ENCODE measurements at places on chromosomes 7 and 10. TPM values are rescaled to one million over a fixed set of nuclear protein-coding genes. Genes with fewer than 3 reads are reported as not detected.

- peaks cover 19% of the 10 kb centered on the region for H3K4me1 ChIP-seq
- DNase-seq: no peak
- no peak overlapping the region for H3K4me3 ChIP-seq
- peaks cover 4% of the 10 kb centered on the region for H3K36me3 ChIP-seq
- H3K27ac ChIP-seq: no peak overlapping the region
- H3K27me3 ChIP-seq: no peaks in the 10 kb centered on the region
Measured at GRCh38 chr10:876438-876837, 55.1 kb downstream of the LARP4B start.

GRCh38 chr10:77139252-77140160 lies 498.1 kb downstream of the KCNMA1 start:
- DNase-seq: no peak
- H3K4me3 ChIP-seq: no peak overlapping the region
- H3K27ac ChIP-seq: no peak overlapping the region
- H3K4me1 ChIP-seq: no peaks in the 10 kb centered on the region
- peaks cover 27% of the 10 kb centered on the region for H3K27me3 ChIP-seq
- H3K36me3 ChIP-seq: no peaks in the 10 kb centered on the region

The CCDC201 gene
- total RNA-seq: not detected

DNA sequence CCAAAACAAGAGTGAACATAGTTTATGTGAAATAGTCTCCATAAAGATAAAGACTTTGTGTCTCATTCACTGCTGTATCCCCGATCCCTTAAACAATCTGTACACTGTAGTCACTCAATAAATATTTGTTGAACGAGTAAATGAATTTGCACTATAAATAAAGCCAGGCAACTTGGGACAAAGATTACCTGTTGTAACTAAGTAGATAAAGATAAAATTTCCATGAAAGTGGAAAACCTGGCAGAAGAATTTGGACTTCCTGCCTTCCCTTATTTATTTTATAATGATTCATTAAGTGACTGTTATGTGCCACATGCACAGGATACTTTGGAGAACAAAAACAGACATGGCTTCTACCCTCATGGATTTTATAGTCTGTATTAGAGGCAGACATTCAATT lies 277.7 kb upstream of the KAT6B start:
- no peaks in the 10 kb centered on the region for H3K27me3 ChIP-seq
- peaks cover 2% of the 10 kb centered on the region for H3K36me3 ChIP-seq
- no peak overlapping the region for H3K27ac ChIP-seq
- H3K4me1 ChIP-seq: no peaks in the 10 kb centered on the region
- no peak for DNase-seq

DNA sequence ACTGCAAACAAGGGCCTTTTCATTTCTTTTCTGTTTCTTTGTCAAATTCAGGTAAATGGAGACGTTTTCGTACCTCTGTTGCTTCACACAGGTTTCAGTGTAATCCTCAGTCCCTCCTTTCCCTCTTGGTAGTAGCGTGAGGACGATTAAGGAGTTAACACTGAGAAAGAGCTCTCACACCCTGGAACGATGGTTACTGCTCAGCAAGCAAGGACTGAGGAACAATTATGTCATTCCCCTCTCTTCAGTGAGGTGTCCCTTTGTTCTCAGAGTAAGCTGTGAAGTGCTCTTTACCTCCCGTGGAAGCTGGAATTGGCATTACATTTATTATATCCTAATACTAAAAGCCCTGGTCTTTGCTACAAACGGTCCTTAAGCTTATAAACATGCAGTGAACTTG lies 95.9 kb downstream of the FANK1 start:
- H3K36me3 ChIP-seq: peaks cover 3% of the 10 kb centered on the region
- no peak overlapping the region for H3K27ac ChIP-seq
- H3K4me3 ChIP-seq: no peak overlapping the region
- H3K27me3 ChIP-seq: no peaks in the 10 kb centered on the region

GRCh38 chr7:99143853-99144672 lies at the start of gene SMURF1:
SMURF1 (minus strand) TSS chr7:99144108; CDS start chr7:99143780, 328 bp downstream.
- peak; percentile 87 for DNase-seq
- H3K27me3 ChIP-seq: no peaks in the 10 kb centered on the region
- H3K36me3 ChIP-seq: peaks cover 7% of the 10 kb centered on the region
- H3K27ac ChIP-seq: peak within 1 kb of the TSS; percentile 87

The PRRT4 gene
- 0.70 TPM for total RNA-seq

The WNT16 gene
- not detected for total RNA-seq

The NACAD gene
- total RNA-seq: 0.36 TPM

The SHH gene
- total RNA-seq: 0.05 TPM

Data from activated T-cell treated with anti-CD3 and anti-CD28 coated beads, Interleukin-2, amount 50 U/mL, for 72 hours (primary cell).